Activated CD8-positive, alpha-beta memory T cell treated with anti-CD3 and anti-CD28 coated beads, Interleukin-2, amount 10 ng/mL, durations not matched to agents 7 days and 5 days (primary cell): ENCODE measurements at places on chromosomes 11 and 22.
A peak's percentile ranks its signal among the peaks of the same experiment; 100 is the strongest.

DNA sequence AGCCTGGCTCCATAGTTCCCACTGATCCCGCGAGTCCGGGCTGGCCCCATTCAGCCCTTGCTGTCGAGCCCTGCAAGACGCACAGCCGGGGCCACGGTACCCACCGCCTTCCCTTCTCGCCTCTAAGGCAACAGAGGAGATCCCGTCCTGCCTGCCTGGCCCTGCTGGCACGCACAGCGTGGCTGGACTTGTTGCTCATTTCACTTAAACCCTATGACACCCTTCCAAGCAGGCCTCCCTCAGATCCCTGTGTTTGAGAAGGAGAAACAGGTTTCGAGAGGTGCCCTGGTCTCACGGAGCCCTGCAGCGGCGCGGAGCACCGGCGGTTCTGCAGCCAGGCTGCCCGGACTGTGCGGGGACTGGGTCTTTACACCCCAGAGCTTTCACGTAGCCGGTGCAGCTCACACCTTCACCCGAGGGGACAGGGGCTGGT, 1048.4 kb downstream of the BRD1 start:
- H3K27ac ChIP-seq, result no peak overlapping the region
- no peak overlapping the region for H3K4me3 ChIP-seq
- peak; percentile 16 for DNase-seq
- no peaks in the 10 kb centered on the region for H3K4me1 ChIP-seq
- no peaks in the 10 kb centered on the region for H3K36me3 ChIP-seq

- no peak overlapping the region for H3K4me3 ChIP-seq
- H3K27me3 ChIP-seq, result no peaks in the 10 kb centered on the region
Observed at GRCh38 chr11:26715133-26715532, 6.7 kb downstream of the SLC5A12 start.

DNA sequence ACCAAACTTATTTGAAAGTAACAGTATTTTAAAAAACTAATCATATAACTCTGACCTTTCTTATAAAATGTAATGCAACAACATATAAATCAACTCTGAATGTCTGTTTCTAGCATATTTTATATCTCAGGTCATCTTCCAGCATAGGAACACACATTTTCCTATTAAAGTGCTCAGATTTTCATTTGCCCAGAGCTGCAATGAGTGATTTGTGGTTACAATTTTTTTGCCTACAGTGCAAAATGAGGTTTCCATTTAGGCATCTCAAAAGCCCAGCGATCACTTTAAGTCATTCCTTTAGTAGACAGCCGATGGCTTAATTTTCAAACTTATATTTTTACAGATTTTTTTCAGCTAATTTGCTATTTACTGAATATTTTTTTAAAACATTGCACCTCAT, 1.0 kb downstream of the LYVE1 start:
- H3K27me3 ChIP-seq, result peaks cover 35% of the 10 kb centered on the region
- no peaks in the 10 kb centered on the region for H3K4me1 ChIP-seq
- H3K4me3 ChIP-seq, result no peak overlapping the region
- DNase-seq, result no peak

DNA sequence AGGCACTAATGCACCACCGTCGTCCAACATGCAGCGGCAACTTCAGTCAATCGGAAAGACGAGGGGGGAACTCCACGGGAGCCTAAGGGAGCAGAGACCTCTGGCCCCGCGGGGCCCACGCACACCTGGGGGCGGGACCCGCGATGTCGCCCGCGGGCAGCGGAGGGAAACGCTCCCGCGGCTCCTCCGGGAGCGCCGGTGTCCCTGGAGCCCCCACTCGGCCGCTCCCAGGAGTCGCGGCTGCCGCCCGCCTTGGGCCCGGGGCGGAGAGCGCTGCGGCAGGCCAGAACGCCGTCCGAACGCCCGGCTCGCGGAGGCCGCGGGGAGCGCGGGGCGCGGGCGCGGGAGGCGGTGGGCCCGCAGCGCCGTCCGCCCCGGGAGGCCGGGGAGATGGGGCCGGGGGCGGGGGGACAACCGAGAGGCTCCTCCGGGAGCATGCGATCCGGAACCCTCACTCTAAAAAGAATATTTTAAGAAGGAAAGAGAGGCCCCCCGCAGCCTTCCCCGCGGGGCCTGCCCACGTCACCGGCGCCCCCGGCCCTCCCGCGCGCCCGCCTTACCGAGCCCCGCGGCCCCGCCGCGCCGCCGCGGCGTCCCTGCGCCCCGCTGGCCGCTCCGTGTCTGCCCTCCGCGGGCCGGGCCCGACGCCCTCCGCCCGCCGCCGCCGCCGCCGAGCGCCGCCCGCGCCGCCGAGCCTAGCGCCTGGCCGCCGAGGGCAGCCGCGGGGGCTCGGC, 86.6 kb upstream of the ARHGAP32 start:
- H3K36me3 ChIP-seq, result no peaks in the 10 kb centered on the region
- H3K27ac ChIP-seq, result no peak overlapping the region
- DNase-seq, result no peak
- H3K4me1 ChIP-seq, result peaks cover 13% of the 10 kb centered on the region

DNA sequence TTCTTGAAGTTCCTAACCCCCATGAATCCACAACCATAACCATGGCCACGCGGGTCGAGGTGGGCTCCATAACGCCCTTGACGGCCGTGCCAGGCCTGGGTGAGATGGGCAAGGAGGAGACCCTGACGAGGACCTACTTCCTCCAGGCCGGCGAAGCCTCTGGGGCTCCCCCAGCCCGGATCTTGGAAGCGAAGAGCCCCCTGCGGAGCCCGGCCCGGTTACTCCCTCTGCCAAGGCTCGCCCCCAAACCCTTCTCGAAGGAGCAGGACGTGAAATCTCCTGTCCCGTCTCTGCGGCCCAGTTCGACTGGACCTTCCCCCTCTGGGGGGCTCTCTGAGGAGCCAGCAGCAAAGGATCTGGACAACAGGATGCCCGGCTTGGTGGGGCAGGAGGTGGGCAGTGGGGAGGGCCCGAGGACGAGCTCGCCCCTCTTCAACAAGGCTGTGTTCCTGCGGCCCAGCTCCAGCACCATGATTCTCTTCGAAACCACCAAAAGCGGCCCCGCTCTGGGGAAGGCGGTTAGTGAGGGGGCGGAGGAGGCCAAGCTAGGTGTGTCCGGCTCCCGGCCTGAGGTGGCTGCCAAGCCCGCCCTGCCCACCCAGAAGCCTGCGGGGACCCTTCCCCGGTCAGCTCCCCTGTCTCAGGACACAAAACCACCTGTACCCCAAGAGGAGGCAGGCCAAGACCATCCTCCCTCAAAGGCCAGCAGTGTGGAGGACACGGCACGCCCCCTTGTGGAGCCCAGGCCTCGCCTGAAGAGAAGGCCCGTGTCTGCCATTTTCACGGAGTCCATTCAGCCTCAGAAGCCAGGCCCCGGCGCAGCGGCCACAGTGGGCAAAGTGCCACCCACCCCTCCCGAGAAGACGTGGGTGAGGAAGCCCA, 75.7 kb downstream of the KIAA1671 start:
- peak; percentile 54 for DNase-seq
- H3K4me1 ChIP-seq, result peaks cover 31% of the 10 kb centered on the region
- H3K4me3 ChIP-seq, result no peak overlapping the region
- H3K36me3 ChIP-seq, result no peaks in the 10 kb centered on the region
- no peak overlapping the region for H3K27ac ChIP-seq

GRCh38 chr11:97237151-97237550, 847.3 kb downstream of the JRKL start:
- H3K4me3 ChIP-seq, result no peak overlapping the region
- no peaks in the 10 kb centered on the region for H3K4me1 ChIP-seq
- no peaks in the 10 kb centered on the region for H3K36me3 ChIP-seq

DNA sequence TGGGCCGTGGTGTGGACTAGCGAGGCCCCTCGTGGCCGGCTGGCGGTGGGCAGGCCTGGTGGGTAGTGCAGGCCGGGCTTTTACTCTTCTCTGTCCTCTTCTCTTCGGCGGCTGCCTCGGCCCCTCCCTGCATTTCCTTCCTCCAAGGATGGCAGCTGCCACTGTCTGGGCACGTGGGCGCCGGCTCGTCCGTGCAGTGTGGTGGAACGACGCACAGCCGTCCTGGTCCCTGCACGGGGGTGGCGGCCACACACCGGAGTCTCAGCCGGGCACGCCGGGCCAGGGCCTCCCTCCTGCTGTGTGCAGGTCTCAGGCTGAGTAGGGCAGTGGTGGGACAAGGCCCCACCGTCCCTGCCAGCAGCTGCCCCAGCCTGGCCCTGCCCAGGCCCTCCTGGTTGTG, 37.7 kb downstream of the MOB2 start:
- H3K4me3 ChIP-seq, result no peak overlapping the region
- H3K36me3 ChIP-seq, result no peaks in the 10 kb centered on the region
- no peak overlapping the region for H3K27ac ChIP-seq
- no peaks in the 10 kb centered on the region for H3K4me1 ChIP-seq

DNA sequence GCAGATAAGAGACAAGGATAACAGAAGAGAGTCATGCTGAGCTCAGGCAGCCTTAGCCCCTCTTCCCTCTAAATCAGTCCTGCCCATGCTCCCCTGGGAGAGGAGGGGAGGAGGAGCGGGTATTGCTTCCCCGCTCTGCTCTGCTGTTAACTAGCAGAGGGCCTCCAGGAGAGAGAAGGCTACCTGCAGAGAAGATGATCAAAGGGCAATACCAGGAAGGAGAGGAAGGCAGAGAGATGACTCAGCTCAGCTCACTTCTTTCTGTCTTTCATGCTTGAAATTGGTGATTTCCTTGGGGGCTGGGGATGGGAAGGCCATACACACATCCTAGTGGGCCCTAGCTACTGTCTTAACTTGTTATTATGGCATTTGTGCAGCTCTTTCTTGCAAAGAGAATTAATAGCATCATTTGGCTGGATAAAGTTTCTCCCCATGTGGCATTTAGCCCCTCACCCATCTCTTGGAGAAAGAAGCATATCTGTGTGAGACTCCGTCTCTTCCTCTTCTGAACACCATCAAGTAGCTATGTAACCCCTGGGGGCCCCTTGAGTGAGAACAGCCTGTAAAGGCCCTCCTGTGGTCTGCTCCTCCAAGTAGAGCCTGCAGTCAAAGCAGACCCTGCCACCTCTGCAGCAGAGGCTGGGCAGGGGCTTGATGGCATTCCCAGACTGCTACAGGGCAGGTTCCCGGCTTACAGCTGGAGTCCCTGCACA, 33.4 kb upstream of the AMOTL1 start:
- peaks cover 12% of the 10 kb centered on the region for H3K27me3 ChIP-seq
- DNase-seq, result no peak
- no peak overlapping the region for H3K4me3 ChIP-seq
- no peaks in the 10 kb centered on the region for H3K36me3 ChIP-seq
- H3K27ac ChIP-seq, result no peak overlapping the region
- no peaks in the 10 kb centered on the region for H3K4me1 ChIP-seq

DNA sequence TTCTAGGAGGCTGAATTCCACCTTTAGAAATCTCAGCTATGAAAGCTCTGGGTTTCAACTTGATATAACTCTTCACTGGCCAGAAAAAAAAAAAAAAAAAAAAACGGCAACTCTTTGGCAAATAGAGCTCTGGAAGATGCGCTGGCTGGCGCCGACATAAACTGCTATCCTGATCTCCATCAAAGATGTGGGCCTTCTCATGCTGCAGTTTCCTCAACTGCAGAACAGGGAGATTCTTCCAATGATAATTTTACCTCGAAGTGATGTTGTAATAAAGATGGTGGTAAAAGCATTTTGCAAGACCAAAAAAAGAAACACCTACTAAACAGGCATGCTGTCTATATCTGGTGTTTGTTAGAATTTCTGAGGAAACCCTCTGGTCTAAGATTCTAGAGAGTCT, 20.3 kb downstream of the FLI1 start:
- peaks cover 93% of the 10 kb centered on the region for H3K4me1 ChIP-seq
- H3K27me3 ChIP-seq, result no peaks in the 10 kb centered on the region
- peaks cover 49% of the 10 kb centered on the region for H3K36me3 ChIP-seq
- H3K4me3 ChIP-seq, result no peak overlapping the region
- peak; percentile 8 for DNase-seq
- peak overlapping the region; percentile 62 for H3K27ac ChIP-seq

DNA sequence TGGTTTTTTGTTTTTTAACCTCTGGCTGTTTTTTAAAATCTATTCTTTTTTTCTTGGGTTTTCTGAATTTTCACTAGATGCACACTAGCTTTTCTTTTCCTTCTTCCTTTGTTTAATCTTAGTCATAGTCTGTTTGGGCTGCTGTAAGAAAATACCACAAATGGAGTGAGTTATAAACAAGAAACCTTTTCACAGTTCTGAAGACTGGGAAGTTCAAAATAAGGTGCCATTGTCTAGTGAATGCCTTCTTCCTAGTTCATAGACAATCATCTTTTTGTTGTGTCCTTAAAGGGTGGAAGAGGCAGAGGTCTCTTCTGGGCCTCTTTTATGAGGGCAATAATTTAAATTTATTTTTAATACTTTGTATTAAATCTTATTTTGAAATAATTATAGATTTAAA, 532.9 kb upstream of the ANO5 start:
- DNase-seq, result no peak
- no peaks in the 10 kb centered on the region for H3K4me1 ChIP-seq
- no peaks in the 10 kb centered on the region for H3K36me3 ChIP-seq
- no peaks in the 10 kb centered on the region for H3K27me3 ChIP-seq

DNA sequence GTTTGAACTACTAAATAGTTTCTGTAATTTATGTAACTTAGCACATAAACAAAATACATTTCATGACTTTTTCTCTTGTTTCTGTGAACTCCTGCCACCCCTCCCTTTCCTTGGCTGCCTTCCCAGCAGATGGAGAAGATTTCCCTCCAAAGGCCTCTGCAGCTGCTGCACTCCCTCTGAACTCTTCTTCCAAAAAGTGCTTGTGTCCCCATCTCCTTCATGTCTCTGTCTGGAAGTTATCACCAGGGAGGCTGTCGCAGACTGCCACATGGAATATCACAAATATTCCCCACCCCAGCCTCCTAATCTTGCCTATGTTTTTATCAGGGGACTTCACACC, 1068.3 kb downstream of the OPCML start:
- H3K27me3 ChIP-seq, result no peaks in the 10 kb centered on the region
- no peaks in the 10 kb centered on the region for H3K36me3 ChIP-seq
- no peak for DNase-seq
- no peaks in the 10 kb centered on the region for H3K4me1 ChIP-seq
- no peak overlapping the region for H3K4me3 ChIP-seq

DNA sequence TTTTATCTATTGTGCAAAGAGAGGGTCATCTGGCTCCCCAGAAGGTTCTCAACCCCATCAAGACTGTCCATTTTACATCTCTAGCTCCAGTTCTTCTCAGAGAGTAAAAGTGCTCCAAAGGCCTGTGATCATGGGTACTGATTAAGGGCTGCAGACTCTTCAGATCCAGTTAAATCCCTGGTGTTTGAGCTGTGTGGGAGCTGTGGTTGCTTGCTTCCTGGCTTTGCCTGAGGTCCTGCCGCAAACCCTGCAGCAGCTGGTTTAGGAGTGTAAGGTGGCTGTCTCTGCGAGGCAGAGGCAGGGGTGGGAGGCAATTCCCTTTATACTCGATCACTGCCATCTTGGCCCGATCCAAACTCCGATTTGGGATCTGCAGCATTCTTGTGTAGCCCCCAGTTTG, 1.2 kb downstream of the MRPL17 start:
- no peaks in the 10 kb centered on the region for H3K27me3 ChIP-seq
- H3K4me1 ChIP-seq, result peaks cover 20% of the 10 kb centered on the region
- H3K27ac ChIP-seq, result peak overlapping the region; percentile 97
- no peak for DNase-seq
- peak overlapping the region; percentile 97 for H3K4me3 ChIP-seq
- peaks cover 32% of the 10 kb centered on the region for H3K36me3 ChIP-seq

DNA sequence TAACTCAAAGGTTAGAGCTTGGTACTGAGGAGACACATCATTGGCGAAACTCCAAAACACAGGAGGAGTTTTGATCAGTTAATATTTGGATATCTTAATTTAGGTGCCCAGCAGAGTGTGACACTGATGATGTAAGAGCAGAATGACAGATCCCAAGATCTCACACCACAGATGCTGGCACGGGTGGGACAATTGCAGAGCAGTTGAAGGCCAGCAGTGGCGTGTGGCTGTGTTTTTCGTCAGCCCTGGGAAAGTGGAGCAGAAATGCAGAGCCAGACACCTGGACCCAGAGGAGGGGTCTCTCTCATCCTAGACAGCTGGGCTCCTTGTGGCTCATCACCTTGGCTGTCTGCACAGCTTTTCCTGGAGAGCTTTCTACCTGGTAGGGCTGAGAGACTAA, 59.7 kb upstream of the CTTN start:
- no peaks in the 10 kb centered on the region for H3K27me3 ChIP-seq
- H3K4me1 ChIP-seq, result no peaks in the 10 kb centered on the region
- H3K4me3 ChIP-seq, result no peak overlapping the region
- no peak for DNase-seq
- H3K27ac ChIP-seq, result no peak overlapping the region
- peaks cover 31% of the 10 kb centered on the region for H3K36me3 ChIP-seq
